Forelimb muscle (tissue), 1 donor: ENCODE measurements at places on chromosomes 1 and 21. TPM values are rescaled to one million over a fixed set of nuclear protein-coding genes. Genes with fewer than 3 reads are reported as not detected.
A peak's percentile ranks its signal among the peaks of the same experiment; 100 is the strongest.

GRCh38 chr1:221440658-221441057 is 301.2 kb downstream of the DUSP10 start:
- DNase-seq: peak; percentile 70

RAB7B gene
- polyA plus RNA-seq: 9.2 TPM

- DNase-seq: no peak
These were observed 257.3 kb downstream of the CAMTA1 start for GRCh38 chr1:7042322-7043190.

- DNase-seq: no peak
These were observed 138.4 kb downstream of the SYT2 start for GRCh38 chr1:202571719-202572339.

DNA sequence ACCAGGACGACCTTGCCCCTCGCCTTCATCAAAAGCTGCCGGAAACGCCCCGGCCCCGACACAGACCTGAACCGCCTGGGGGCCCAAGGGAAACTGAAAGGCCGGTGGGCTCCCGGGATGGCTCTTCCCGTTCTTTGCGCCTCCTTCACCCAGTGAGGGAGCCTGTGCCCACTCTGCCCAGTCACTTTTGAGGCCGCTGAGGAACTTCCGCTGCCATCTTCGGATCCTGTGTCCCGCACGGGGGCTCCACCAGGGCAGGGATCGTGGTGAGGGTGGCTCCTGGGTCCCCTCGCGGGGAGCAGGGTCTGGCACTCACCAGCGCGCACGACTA is 104.0 kb downstream of the PPIAL4G start:
- DNase-seq: no peak

TSPEAR gene
- polyA plus RNA-seq: 0.13 TPM

- DNase-seq: no peak
These were observed 10.7 kb upstream of the FHAD1 start for GRCh38 chr1:15236321-15236721.

GRCh38 chr1:79603843-79604242 is 597.3 kb upstream of the ADGRL4 start:
- DNase-seq: no peak

DNA sequence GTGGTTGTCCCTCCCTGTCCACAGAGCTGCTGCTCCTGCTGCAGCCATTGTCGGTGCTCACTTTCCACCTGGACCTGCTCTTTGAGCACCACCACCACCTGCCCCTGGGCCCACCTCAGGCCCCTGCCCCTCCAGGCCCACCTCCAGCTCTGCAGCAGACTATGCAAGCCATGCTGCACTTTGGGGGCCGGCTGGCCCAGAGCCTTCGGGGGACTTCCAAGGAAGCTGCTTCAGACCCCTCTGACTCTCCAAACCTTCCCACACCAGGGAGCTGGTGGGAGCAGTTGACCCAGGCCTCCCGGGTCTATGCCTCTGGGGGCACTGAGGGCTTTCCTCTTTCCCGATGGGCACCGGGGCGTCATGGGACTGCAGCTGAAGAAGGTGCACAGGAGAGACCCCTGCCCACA is 5.9 kb downstream of the RUSC1 start:
- no peak for DNase-seq

- no peak for DNase-seq
These were observed 44.9 kb upstream of the CYP2J2 start for GRCh38 chr1:59971464-59971911.

GRCh38 chr1:212545941-212546635 is 62.5 kb upstream of the ATF3 start:
- no peak for DNase-seq

SMIM34 gene
- polyA plus RNA-seq: 0.25 TPM

- DNase-seq: no peak
These were observed 80.7 kb upstream of the KAZN start for GRCh38 chr1:14517841-14518180.

- DNase-seq: no peak
These were observed 140.7 kb downstream of the PAPPA2 start for GRCh38 chr1:176603696-176604095.

DNALI1 gene
- polyA plus RNA-seq: 8.7 TPM

WRAP73 gene
- polyA plus RNA-seq: 10.4 TPM

GRCh38 chr1:3740042-3740441 is 12.2 kb upstream of the CCDC27 start:
- no peak for DNase-seq

DNA sequence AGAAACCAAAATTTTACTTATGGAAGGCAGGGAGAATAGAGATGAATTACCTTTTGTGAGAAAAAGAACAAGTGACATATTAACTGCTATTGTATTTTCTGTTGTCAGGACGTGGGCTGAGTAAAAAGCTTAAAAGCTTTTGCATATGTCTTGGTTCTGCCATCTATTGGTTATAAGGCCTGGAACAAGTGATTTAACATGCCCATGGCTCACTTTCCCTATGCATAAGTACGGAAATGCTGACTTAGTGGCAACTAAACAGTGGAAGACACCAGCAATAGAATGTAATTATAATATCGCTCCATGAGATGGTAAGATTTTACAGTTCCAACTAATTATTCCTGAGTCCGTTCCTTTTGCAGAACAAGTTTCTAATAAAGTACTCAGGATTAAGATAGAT is 6.7 kb upstream of the CTSS start:
- DNase-seq: no peak

DNA sequence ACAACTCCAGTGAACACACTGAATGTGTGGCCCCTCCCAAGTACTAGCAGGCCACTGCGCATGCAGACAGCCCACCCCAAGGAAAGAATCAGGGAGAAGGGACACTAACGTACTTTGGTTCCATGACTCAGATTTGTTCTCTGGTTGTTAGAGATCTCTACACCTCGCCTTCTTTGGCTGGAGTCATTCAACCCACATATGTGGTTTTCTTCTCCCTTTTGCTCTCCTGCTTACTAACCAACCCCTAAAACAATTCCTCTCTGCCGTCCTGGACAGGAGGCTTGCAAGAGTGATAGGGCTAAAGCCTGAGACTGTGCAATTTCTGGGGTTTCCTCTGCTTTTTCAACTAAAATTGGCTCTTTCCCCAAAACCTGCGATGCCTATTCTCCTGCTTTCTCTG is 5.7 kb upstream of the CD48 start:
- no peak for DNase-seq

GABRD gene
- 1.0 TPM for polyA plus RNA-seq

DNA sequence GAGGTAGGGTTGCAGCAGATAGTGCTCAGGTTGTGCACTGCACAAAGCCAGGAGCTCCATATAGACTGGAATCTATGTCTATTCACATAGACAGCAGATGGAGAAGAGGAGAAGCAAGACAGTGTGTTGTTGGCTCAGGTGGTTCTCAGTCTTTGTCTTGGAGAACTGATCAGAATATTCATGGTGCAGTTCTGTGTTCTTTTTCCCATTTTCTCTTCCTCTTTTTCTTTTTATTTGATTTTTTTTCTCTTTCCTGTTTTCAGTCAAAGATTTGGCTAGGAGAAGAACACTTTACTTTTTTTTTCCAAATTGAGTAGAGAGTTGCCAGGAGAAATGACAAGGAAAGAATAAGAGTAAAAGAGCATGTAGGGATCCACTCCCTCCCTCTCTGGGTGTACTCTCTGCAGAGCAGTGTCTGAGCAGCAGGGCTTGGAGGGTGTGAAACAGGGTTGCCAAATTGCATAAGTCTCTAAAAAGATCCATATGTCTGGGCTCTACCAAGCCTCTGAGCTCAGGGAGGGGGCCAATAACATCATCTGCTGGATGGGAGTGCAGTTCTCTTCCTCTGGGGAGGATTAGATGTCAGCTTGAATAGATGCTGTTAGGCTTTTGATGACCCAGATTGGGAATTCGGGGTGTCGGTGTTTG is 8.7 kb upstream of the CD34 start:
- DNase-seq: peak; percentile 90

GRCh38 chr1:60813071-60813470 is 269.3 kb upstream of the NFIA start:
- DNase-seq: no peak

DNA sequence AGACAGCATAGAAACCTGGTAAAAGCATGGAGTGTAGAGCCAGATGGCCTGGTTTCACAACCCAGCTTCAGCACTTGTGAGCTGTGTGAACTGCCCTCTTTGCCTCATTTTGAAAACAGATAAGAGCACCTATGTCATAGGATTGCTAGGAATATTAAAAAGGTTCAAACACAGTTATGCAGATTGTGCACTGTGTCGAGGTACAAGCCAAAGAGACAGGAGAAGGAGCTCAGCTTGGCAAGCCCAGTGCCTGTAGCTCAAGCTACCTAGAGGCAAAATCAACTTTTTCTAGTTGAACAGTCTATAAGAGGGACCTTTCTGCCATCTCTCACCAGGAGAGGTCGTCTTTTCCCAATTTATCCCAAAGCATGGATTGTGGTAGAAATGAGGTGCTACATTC is 5.0 kb downstream of the CHODL start:
- DNase-seq: no peak

DVL1 gene
- polyA plus RNA-seq: 48.7 TPM

DNA sequence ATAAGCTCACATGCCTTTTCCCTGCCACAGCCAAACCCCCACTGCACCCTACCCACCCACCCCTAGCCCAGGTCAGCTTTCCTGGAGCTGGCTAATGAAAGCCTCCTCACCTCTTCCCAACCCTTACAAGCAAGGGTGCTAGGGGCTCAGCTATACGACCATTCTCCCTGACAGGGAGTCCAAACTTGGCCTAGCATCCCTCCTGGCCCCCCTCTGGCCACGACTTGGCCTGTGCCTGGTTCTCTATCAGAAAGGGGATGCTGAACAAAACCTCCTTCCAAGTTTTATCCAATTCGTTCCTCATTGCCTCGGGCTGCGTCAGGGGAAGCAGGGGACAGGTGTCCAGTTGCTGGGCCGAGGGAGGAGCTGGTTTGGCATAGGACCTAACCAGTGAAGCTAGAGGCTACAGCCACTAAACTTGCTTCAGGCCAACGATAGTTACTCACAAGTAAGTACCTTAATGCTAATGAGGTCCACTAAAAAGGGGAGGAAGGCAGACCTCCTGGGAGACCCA is 8.6 kb downstream of the TMEM81 start:
- DNase-seq: no peak

- no peak for DNase-seq
These were observed 156.2 kb upstream of the C8B start for GRCh38 chr1:57122031-57122430.

MAN1A2 gene
- polyA plus RNA-seq: 17.7 TPM

GOLT1A gene
- polyA plus RNA-seq: not detected

IL10 gene
- 0.49 TPM for polyA plus RNA-seq

ZBTB8OS gene
- 25.2 TPM for polyA plus RNA-seq

AIM2 gene
- polyA plus RNA-seq: 0.46 TPM

HSD11B1 gene
- not detected for polyA plus RNA-seq

TMCO1 gene
- 50.6 TPM for polyA plus RNA-seq

DNA sequence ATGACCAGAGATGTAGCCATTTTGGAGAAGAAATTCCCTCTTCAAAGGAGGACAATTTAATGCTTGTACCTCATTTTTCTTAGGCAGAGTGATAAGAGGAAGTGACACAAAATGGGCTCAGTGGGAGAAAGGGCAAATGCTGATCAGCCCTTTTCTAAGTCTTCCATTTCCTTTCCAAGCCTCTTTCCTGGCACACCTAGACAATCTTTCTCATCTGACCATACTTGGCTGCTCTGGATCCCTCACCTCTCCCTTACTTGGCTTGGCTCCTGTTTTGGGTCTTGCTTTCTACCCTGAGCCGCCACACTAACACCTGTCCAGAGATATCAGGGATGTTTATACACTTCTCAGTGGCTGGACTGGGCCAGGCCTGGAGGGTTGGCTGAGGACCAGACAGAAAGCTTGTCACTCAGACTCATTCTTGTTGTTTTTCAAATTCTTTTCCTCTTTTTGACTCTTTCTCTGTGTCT is 13.1 kb downstream of the TXNIP start:
- no peak for DNase-seq

S100A7 gene
- polyA plus RNA-seq: not detected
